ENCODE measurements at places on chromosomes 6 and 20.

GRCh38 chr20:4335722-4336121 lies 320.4 kb upstream of the RNF24 start:
- peak; percentile 13 for DNase-seq

DNA sequence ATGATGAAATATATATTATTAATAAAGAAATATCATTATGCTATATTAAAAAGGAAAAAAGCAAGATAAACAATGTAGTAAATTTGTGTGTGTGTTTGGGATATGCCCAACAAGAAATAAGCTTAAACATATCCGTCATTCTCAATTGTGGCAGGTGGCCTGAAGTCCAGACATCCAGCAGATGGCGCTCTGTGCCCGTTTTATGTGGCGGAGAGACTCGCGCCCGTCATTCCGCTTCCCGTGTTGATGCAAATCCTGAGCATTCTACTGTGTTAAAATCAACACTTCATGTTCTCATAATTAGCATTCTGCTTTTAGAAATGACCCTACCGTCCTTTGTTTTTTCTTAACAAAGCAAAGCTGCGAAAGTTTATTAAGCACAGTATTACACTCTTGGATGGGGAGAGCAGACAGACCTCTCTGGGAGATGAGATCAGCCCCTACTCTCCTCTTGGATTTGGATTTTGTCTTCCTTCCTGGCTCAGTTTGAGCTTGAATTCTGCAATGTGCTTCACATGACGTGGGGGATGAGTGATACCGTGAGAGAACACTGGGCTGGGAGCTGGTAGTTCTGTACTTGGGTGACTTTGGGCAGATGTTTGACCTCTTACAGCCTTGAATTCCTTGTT lies 125.8 kb downstream of the MCHR2 start:
- DNase-seq = peak; percentile 79

- DNase-seq = no peak
Observed at GRCh38 chr6:157068691-157069324, 254.5 kb downstream of the TMEM242 start.

- no peak for DNase-seq
Observed at GRCh38 chr6:129233458-129234134, 350.7 kb downstream of the LAMA2 start.

DNA sequence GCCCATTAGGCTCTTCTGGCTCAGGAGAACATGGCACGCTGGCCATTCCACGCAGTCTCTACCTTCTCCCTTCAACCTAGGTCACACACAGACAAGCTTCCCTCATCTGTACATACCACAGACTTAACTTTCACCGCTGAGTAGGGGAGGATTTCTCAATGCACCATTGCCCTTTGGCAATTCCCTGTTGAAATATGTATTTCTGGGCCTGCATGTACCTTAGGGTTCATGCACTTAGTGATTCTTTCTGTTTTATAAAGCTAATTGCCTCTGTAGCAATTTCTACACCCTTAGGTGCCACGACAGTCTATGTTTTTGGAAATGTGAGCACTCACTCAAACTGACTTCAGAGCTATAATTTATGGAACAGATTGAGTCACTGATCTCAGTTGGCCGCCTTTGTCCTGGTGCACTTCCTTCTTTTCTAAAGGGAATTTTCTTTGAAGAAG lies 253.8 kb upstream of the PRDM1 start:
- DNase-seq = no peak

DNA sequence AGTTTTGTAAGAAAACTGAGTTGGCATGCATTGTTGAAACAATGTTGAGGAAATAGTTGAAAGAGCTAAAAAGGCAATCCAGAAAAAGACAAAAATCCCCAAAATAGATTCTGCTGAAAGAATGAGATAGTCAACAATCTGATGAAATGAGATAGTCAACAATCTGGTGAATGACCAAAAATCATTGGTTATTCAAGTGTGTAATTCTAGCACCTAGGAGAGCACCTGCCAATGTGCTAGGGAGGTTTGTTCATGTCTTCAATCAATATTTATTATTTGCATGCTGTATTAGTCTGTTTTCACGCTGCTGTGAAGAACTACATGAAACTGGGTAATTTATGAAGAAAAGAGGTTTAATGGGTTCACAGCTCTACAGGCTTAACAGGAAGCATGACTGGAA lies 307.1 kb upstream of the HSF2 start:
- no peak for DNase-seq

- no peak for DNase-seq
Observed at GRCh38 chr6:156697225-156697830, 79.8 kb upstream of the ARID1B start.

- DNase-seq = no peak
Observed at GRCh38 chr6:72649032-72649984, 27.4 kb downstream of the KCNQ5 start.

- no peak for DNase-seq
Observed at GRCh38 chr6:34633785-34634184, 62.8 kb downstream of the ILRUN start.

GRCh38 chr20:52275181-52275691 lies 83.7 kb upstream of the ZFP64 start:
- DNase-seq = no peak

- DNase-seq = peak; percentile 76
Observed at GRCh38 chr6:24376871-24377270, 19.0 kb upstream of the DCDC2 start.

- DNase-seq = no peak
Observed at GRCh38 chr20:62345681-62346370, 21.3 kb downstream of the LAMA5 start.

GRCh38 chr6:160349814-160350350 lies 1.7 kb downstream of the SLC22A3 start:
- no peak for DNase-seq

DNA sequence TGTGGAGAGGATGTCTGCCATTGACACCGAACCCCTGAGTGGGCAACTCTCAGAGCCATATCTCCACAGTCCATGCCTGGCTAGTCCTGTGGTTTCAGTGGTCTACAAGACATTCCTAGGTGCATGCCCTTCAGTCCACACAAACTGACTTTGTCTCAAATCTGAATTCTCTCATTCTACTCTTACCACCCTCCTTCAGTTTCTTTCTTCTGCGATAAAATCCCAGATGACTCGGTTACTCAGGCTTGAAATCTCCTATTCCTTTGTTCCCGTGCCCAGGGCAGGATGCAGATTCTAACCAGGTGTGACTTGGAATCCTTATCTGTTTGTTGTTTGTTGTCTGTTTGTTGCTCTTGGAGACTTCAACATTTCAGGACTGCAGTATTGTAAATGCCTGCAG lies 9.3 kb downstream of the CDS2 start:
- peak; percentile 59 for DNase-seq

DNA sequence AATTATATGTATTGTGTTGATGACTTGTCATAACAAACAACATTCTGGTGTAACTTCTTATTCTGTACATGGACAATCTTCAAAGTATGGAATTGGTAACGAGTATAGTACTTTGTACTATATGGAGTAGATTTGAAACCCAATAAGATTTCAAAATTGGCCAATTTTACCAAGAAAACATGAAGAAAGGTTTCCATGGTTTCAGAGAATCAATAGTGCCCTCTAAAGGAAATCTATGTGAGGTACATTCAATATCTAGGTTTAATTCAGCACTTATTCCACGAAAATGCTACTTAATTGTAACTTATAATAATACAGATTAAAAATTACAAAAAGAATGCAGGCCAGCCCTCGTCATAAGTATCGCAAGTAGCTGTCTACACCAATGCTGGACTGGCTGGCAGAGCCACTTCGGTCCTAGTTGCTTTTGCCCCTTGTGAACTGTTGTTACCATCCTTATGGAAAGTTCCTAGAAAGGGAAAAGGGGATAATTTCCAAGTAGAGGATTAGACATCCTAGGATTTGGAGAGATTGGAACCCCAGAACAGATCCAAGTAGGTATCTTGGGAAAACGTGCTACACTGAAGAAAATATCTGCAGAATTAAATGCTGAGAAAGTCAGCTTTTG lies 70.9 kb downstream of the LCA5 start:
- no peak for DNase-seq

- DNase-seq = no peak
Observed at GRCh38 chr6:138970856-138971425, 17.1 kb downstream of the REPS1 start.

- DNase-seq = peak; percentile 95
Observed at GRCh38 chr6:108080010-108080780, 5.7 kb upstream of the OSTM1 start.

Measured in islet precursor cell (in vitro differentiated cells).